Stimulated activated CD8-positive, alpha-beta memory T cell treated with anti-CD3 and anti-CD28 coated beads, Interleukin-15, amount 100 ng/mL, for 48 hours (primary cell): ENCODE measurements at places on chromosomes 12 and 14.

GRCh38 chr14:95902273-95902826 lies 25.7 kb downstream of the TUNAR start:
- DNase-seq, result no peak

DNA sequence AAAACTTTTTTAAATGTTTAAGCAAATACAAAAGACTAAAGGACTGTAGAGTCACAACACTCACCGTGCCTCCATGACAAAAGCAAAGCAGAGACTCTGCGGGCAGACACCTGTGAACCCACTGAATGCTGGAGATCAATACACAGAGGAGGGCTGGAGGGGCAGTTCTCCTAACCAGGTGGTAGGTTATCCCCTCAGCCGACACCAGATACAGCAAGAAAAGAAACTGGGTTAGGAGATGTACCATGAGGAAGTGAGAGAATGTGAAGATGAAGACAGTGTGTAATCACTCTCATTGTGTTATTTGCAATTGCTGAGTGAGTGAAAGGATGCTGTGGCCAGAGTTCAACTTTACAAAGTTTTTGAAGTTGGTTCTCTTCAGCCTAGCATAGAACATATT lies 480.3 kb downstream of the BCL11B start:
- no peak for DNase-seq

DNA sequence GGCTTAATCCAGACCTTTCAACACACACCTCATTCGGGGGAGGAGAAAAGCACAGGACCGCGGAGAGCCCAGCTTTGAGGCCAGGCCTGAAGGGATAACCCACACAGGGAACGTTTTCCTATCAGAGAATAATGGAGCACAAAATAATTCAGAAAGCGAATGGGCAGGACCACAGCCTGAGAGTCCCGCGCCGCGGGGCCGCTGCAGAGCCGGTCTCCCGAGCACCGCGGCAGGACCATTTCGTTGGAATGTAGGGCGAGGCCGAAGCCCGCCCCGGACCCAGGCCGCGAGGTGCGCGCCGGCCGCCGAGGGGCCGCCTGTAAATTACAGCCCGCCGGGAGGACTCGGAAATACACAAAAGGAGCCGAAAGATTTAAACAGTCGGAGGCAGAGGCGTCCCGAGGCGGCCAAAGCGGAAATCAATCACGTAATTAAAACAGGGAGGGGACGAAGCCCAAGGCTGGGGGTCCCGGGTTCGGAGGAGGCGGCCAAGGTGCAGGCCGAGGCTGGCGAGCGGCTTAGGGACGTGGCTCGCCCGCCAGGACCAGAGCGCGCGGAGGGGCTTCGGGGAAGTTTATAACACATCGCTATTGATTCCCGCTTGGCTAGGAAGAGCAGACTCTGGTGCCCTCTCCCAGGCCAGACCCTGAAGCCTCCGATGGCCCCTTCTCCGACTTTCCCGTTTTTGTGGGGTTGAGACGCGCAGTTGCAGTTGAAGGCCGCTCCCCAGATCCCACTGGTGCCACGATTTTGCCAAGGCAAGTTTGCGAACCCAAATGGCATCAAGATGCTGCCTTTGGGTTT lies 6.3 kb upstream of the HOXC4 start:
- DNase-seq, result no peak

DNA sequence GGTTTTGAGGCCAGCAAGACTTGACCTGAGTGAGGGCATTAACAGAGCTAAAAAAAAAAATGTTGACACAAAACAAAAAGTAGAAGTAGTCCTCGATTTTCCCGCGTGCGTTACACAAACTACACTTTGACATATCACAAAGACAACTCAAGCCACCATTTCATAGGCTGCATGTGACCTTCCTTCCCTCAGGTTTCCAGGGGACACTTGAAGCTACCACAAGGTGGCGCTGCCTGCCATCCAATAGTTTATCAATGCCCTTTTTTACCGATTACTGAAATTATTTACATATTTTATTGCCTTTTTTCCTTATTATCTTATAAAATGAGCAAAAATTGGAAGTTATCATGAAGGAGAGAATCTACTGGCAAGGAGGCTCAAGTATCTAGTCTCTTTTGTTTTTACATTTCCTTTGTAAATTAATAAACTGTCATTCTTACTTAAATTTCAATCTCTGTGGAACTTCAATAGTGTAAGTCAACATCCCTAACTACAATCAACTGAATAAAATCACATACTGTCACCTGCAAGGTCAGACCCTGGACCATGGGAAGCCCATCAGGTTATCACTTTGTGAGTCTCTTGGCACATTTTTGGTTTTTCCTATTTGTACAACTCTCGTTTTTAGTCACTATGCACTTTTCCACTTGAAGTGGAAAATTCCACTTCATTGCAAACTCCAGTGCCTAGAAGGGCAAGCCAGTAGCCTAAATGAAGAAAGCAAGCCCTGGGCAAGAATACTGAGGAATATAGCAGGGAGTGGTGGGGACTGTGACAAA lies 84.6 kb upstream of the CPSF6 start:
- peak; percentile 53 for DNase-seq

- DNase-seq, result no peak
Observed at GRCh38 chr12:47718531-47718930, 6.8 kb downstream of the ENDOU start.

DNA sequence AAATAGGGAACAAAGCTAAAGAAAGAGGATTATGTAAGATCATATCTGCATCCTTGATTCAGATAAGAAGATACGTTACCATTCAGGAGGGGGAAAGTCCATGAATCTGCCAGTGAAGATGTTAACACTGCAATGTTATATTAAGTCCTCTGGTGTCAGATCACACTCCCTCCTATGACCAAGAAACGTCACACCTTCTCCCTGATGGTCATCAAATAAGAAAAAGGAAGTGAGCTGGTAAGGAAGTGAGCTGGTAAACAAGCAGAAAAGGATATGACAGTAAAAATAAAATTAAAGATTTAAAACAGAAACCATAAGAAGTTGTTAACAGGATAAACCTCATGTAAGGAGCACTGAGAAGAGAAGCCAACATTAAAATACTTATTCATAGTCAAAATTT lies 340.2 kb downstream of the SEC23A start:
- DNase-seq, result no peak

DNA sequence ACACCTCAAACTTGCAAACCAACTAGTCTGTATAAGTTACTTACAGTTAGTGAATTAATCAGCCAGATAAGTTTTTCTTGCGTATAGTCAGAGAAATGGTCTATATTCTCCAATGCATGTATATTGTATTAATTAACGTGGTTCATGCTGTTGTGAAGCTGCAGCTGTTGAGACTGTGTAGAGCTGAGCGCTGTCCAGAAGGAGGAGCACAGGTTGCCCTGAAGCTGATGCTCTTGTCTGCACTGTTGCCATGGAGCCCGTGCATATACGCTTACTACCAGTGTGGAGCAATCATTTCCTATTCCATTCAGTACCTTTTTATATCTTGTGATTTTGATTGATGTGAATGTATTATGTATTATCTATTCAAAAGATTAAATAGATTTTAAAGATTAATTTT lies 74.3 kb upstream of the ARID2 start:
- DNase-seq, result peak; percentile 6

GRCh38 chr14:84237881-84238280 lies 1292.1 kb upstream of the FLRT2 start:
- no peak for DNase-seq

GRCh38 chr14:95725685-95726336 lies 11.9 kb upstream of the TCL1A start:
- DNase-seq, result no peak

GRCh38 chr14:24232645-24233537 lies at the start of gene GMPR2:
GMPR2 (plus strand) TSS chr14:24232929; CDS start chr14:24233254, 325 bp downstream.
- peak; percentile 44 for DNase-seq

DNA sequence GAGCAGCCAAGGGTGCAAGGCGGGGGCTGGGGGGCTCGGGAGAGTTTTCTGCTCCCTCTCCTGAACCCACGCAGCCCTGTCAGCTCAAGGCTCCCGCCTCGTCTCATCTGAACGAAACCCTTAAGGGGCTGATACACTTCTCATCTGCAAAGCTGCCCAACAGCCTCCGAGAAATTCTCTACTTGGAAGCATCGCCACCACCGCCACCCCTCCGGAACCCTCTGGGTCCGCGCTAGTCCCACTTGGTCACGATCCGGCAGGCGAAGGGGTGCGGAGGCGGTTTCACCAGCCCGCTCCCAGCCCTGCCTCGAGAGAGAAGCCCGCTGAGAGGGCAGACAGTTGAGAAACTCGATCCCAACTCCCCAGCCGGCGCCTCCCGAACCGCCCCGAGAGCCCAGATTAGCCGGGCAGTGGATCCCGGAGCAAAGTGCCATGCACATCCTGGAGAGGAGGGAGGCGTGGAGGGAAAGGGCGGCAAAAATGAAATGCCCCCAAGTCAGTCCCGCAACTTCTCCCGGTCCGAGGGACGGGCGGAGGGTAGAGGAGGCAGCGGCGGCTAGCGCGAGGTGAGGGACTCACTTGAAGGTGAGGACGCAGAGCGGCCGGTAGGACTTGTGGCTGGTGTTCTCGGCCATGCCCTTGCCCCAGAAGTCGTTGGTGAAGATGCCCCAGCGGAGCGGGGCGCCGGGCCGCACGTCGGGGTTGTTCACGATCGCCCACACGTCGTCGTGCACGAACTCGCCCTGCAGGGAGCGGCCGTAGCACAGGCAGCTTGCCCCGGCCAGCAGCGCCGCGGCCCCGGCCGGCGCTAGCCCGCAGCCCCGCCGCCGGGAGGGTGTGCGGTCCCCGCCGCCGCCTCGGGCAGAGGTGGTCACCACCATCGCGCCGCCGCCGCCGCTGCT lies 620 bp downstream of the TMTC1 start:
- DNase-seq, result no peak

GRCh38 chr12:108772247-108772646 lies 40.9 kb upstream of the CORO1C start:
- DNase-seq, result no peak

DNA sequence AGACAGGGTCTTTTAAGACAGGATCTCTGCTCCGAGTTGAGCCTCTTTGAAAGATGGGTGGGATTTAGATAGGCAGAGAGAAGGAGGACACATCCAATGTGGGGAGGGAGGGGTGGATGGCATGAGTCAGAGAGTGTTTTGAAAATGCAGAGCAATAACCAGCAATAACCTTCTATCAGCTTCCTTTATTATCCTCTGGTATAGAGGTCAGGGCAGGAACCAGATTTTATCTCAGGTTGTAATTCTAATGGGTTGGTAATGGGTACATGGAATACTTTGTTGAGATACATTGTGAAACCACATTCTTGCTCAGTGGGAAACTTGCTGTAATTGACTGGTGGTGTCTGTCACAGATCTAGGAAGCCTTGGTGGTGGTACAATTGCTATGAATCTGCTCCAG lies 37.6 kb upstream of the CCDC63 start:
- no peak for DNase-seq

- DNase-seq, result no peak
Observed at GRCh38 chr12:121214855-121215745, 5.2 kb downstream of the P2RX4 start.

- no peak for DNase-seq
Observed at GRCh38 chr12:113634474-113634873, 162.8 kb upstream of the LHX5 start.

DNA sequence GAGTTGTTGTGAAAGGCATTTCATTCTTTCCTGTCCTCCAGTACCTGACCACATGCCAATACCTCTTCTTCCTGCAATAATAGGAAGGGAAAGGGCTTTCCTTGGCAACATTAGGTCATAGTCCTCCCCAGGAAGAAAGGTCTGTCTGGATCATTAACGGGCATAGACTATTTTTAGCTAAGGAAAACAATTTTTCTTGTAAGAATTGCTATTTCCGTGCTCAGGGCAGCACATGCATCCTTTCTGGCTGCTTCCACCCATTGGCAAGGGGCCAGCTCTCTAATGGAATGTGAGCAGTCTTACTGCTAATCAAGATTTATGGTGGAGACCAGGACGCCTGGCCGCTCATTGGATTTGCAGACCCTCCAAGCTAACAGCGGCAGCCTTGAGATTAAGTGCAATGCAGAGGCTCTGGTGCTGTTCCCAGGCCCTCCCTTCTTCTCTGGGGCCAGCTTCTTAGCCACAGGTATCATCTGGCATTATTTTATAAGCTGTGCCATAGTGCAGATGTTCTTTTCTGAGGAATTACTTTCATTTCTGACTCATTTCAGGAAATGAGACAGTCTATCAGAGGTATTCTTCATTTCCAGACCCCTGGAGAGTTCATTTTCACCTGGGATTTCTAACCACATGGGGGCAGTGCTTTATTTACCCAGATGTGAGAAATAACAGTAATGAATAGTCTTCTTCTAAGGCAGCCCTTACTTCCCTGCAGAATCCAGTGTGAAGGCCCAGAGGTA lies 52.9 kb downstream of the ANO6 start:
- DNase-seq, result no peak

DNA sequence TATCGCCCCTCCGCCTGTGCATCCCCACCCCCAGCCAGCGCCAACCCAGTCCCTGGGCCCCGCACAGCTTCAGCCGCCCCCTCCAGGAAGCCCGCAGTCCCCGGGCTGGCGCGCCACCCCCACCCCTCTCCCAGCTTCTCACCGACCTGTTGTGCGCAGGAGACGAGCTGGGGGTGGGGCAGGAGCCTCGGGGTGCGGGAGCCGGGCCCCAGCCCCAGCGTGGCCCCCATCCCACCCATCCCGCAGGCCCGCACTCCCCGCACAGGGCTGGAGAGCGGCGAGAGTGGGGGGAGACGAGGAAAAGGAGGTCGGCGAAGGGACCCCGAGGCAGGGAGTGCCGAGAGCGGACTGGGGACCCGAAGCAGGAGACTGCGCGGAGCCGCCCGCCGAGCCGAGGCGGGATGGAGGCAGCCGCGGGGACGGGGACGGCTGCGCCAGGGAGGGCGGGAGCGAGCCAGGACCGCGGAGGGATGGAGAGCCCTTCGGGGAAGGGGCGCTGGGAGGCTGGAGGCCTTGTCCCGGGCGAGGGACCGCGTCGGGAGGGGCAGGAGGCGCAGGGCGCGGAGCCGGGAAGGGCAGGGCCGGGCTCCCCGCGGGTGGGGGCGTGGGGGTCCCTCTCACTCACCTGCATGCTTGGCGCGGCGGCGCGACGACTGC lies 498 bp downstream of the PIANP start:
- DNase-seq, result no peak

DNA sequence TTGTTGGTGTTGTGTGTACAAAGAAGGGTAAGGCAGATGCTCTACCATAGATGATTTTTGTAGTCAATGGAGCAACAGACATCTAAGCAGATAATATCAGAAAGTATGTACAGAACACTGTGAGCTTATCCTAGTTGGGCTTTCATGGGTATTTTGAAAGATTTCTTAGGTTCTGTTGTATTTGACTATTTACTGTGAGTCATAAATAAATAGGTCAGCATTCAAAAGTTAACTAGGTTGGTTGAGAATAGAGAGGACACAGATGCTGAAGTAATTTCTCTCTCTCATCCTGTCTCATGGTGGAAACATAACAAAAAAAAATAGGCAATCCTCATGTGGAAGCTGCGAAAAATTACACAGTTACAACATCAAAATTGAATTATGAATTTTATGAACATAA lies 413.5 kb downstream of the CCDC91 start:
- DNase-seq, result no peak

DNA sequence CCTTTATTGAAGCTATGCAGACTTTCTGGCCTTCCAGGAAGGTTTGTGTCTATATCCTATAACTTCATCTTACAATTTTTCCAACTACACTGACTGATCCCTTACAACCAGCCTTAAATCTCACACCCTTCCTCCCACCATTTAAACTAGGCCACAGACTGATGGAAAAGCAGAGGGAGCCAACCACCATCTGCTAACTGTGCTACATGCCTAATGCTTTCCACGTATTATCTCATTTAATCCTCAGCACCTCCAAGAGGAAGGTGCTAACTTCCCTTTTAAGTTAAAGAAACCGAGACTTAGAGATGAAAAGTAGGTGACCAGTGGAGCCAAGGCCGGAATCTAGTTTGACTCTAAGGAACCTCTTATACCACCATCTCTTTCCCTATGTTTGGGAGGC lies 22.7 kb upstream of the BLTP3B start:
- DNase-seq, result no peak
